Erythroblast (primary cell): ENCODE measurements at places on chromosomes 2 and 18.

GRCh38 chr2:204353823-204354222 is 191.5 kb upstream of the PARD3B start:
- DNase-seq = no peak

DNA sequence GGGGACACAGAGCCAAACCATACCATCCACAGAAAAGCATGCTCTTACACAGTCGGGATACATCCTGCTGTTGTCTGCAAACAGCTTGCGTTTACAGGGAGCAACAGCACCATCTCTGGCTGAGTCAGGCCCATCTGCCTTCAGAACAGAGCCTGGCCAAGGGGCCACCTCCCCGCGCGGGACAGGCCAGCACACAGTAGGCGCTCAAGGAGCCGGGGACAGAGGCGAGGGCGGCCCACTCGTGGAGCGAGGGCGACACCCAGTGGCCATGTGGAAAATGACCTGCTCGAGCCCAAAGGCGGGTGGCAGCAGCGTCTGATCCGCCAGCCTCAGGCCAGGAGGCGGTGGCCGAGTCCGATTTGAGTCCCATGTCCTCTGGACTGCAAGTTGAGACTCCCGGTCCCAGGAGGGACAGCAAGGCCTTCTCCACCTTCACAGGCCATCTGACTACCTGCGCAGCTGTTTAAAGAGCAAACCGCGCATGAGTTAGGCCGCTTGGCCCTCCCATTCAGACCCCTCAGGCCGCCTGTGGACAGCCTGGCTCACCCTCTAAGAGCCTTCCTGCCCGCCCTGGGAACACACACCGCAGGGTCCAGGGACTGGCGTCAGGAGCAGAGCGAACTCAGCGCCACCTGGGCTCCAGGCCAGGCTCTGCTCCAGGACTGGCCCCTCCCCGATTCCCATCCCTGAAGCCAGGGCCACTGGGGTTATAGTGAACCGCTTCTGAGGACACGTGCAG is 38.3 kb downstream of the TTC32 start:
- peak; percentile 82 for DNase-seq

DNA sequence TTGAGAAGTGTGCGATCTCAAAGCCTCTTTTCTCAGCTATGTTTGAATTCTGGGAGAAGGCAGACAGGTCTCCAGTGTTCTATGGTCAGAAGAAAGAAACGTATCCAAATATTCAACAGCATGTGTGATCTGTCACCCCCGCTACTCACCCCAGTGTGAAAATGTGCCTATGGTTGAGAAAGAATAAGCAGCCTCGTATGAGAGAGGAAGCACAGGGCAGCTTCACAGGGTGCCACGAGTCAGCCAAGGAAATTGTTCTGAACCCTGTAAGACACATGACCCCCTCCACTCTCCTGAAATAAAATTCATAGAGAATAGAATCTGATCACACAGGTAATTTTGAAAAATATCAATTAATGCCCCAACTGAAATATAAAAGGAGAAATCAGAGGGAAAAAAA is 8.0 kb upstream of the SF3B1 start:
- DNase-seq = no peak

- DNase-seq = no peak
Measured at GRCh38 chr18:57475408-57475807, 40.2 kb downstream of the ONECUT2 start.

- DNase-seq = no peak
Measured at GRCh38 chr2:37831081-37831780, 93.9 kb upstream of the RMDN2 start.

- no peak for DNase-seq
Measured at GRCh38 chr2:2838548-2838845, 507.4 kb upstream of the MYT1L start.

DNA sequence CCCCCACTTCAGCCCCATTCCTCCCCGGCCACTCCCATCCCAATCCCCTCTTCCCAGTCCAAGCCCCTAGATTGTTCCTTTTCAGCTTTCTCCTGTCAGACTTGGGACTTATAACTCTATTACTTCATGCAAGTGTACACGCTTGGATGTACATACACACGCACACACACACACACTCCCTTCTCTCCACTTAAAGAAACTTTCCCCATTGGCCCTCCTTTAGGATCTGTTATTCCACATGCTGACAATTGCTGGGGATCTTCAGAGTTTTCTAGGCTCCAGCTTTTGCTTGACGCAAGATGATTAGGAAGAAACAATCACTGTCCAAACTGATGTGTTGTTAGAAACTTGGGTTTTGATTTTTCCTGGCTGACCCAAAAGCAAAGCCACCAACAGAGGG is 75.4 kb downstream of the CDK15 start:
- DNase-seq = no peak

- no peak for DNase-seq
Measured at GRCh38 chr18:5914951-5915350, 19.6 kb upstream of the TMEM200C start.

DNA sequence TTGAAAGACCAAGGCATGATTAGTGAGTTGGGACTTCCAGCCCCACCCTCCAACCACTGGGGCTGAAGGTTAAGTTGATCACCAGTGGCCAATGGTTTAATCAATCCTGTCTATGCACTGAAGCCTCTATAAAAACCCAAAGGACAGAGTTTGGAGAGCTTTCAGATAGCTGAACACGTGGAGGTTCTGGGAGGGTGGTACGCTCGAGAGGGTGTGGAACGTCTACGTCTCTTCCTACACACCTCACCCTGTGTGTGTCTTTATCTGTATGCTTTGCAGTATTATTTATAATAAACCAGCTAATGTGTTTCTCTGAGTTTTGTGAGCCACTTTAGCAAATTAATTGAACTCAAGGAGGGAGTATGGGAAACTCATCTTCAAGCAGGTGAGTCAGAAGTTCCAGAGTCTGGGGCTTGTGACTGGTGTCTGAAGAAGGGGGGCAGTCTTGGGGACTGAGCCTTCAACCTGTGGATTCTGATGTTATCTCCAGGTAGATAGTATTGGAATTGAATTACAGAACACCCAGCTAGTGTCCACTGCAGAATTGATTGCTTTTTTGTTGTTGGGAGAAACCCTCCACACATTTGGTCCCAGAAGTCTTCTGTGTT is 20.3 kb downstream of the ACTR3 start:
- DNase-seq = no peak

DNA sequence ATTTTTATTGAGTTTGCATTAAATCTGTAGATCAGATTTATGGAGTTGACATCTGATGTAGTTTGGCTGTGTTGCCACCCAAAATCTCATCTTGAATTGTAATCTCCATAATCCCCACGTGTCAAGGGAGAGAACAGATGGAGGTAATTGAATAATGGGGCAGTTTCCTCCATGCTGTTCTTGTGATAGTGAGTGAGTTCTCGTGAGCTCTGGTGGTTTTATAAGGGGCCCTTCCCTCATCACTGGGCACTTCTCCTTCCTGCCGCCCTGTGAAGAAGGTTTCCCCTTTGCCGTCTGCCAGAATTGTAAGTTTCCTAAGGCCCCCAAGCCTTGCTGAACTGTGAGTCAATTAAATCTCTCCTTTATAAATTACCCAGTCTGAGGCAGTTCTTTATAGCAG is 32.2 kb downstream of the ZC3H15 start:
- DNase-seq = no peak

DNA sequence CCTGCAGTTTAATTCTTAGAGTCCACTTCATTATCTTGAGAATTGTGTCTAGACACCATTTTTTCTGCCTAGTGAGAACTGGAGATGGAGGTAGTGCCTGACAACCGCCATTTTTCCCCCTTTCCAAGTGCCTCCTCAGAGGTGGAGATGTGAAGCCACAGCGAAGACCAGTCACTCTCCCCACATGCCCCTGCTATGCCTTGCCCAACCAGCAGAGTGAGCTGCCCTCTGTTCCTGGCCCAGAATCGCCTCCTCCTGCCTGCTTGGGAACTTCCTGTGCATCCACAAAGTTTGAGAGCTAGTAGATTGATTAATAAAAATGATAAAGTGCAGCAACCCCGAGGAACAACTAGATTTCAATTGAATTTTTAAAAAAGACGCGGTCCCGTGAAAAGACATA is 123.3 kb downstream of the CLIP4 start:
- DNase-seq = peak; percentile 19

DNA sequence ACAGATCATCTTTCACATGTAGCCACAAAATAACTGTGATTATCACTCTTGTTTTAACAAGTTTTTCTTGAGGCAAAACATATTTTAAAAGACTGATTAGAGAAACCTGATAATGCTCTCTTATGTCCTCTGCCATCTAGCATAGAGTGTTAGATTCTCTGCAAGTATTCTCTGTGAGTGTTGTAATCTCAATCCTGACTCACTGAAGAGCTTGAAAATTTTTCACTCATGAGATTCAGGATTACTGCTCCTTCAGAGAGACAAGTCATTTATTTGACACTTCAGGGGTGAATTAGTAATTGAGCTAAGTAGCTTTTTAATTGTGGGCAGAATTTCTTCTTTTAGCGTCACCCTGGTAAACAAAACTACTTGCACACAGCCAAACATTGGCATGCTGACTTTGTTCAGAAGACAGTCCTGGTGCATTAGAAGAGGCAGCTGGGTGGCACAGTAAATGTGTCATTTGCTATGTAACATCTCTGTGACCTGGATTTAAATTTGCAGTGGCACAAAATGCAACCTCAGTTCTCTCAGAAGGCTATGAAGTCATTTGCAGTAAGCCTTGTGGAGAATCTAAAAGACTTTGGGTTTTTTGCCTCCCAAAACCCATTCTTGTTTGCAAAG is 172.9 kb downstream of the LRP1B start:
- no peak for DNase-seq

DNA sequence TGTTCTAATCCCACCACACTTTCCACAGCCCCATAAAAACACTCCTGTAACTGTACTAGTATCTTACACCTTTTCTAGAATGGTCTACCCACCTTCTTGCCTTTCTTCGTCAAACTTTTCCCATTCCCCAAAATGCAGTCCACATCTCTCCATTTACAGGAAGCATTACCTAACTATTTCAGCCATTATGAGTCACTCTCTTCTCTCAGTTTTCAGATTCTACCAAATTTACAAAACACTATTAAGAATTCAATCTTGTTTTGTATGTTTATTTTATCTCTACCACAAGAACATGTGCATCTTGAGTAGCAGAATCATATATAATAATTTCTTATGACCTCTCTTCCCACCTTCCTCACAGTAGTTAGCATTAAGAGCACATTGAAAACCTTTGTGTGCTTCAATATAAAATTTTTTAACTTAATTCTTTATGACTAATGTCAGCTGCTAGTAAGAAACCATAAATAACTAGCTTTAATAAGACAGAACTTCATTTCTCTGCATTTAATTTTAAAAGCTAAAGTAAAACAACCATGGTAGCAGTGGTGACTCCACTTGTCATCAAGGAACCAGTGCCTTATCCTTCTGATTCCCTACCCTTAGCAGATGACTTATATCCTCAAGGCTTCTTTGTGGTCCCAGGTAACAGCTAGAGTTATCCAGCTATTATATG is 56.6 kb upstream of the MAP2 start:
- no peak for DNase-seq

DNA sequence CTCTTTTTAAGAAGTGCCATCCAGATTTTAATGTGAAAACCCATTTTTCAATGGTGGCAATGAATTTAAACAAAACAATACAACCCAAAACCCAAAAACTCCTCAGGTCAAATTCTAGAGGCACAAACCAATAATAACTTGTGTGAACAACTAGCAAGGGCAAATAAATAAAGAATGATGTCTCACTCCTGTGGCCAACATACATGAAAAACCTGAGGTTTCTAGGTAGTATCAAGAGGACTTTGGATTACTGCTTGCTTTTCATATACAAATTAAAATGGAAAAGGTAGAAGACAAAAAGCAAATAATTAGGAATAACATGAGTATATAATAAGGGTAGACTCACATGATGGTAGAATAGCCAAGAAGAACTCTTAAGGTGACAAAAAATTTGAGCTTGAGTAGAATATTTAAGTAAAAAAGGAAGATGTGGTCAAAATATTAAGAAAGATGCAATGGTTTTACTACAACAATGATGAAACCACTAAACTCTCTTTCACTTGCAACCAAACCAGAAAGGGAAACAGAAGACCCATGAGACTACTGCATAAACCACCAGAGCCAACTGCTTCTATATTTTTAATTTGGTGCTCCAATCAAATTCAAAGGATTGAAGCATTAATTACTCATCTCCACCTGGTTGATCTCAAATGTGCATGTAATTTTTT is 53.5 kb downstream of the DARS1 start:
- DNase-seq = no peak

GRCh38 chr2:175568109-175568730 is 386.7 kb upstream of the ATP5MC3 start:
- DNase-seq = no peak

DNA sequence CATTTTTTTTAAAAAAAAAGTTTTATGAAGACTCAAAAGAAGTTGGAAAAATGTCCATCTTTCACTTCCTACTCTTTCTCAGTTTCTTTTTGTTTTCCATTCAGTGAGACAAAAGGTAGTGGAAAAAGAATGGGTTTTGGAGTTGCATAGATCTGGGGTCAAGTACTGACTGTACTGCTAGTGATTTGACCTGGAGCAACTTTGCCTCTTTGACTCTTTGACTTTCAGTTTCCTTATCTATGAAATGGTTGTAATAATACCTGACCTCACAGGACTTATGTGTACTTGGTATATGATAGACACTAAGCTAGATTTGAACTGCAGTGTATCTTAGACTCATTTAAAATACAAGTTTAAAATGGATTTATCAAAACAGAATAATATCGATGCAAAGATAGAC is 3.5 kb upstream of the KCNE4 start:
- DNase-seq = no peak

- DNase-seq = no peak
Measured at GRCh38 chr2:207093234-207093633, 72.5 kb downstream of the KLF7 start.

DNA sequence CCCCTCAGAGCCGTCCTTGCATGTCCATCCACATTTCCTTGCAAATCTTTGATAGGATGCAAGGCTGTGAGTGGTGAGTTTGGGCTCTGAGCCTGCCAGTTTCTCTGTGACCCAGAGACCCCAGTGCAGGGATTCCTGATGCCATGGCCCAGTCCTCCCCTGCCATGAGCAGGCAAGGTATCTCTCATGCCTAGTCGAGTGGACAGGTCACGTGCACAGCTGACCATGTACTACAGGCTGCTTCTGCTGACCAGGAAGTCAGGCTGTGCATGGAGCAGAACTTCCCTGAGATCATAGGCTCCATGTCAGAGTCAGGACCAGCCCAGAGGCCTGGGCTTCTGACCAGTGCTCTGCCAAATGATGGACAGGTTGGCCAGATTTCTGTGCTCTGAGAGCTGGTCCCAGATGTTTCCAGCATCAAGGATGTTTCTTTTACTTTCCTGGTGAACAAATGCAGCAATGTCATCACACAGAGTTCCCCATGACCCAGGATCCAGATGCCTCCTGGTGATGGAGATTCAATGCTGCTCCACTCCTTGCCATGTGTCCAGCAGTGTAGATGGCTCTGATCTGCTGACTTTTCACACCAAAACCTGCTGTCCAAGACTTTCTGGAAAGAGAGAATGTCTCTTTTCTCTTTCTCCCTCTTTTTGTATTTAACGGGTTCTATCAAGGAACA is 321.6 kb upstream of the HS6ST1 start:
- DNase-seq = no peak

- DNase-seq = no peak
Measured at GRCh38 chr2:26161926-26162325, 11.0 kb upstream of the GAREM2 start.

- DNase-seq = no peak
Measured at GRCh38 chr2:105290981-105291660, 38.4 kb downstream of the TGFBRAP1 start.
